Fibroblast of lung (primary cell): ENCODE measurements at places on chromosomes 12 and 14.

DNA sequence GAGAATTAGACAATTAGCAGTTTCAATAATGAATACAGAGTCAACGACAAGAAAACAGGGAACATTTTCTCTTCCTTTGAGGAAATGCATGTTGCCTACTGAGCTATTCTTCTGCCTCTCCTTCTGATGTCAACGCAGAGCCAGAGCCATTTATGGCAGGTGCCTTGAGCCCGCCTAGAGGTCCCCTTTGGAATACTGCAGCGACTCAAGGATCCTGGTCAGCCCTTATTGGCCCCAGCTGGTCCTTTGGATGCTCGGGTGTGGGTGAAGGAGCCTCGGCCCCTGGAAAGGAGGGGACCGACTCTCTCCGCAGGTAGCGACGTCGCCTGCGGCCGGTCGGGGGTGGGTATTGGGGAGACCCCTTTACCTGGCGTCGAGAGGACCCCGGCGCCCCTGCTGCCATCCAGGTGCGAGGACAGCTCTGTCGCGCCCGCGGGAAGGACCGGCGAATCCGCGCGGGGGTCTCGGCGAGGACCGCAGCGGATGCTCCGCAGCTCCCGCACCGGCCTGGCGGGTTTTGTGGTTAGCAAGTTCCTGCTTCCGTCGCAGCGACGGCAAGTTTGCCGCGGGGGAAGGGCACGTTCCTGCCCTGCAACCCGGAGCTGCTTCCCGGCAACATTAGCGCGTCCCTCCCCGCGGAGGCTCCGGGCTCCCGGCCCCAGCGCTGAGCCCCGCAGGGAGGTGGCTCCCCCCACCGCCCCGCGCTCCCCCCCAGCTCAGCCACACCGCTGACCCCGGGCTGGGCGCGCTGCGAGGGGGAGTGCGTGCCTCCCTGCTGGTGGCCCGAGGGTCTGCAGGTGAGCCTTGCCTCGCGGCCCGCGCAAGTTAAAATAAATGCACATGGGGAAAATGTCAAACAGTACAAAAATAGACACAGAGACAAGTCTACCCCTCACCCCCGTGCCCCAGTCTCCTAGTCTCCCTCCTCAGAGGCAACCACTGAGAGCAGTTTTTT lies at the start of gene MANSC1:
MANSC1 (minus strand) TSS at position 532 of the 955 bp plus-strand sequence. CDS start 6,928 bp downstream, outside the sequence.
- peak; percentile 41 for DNase-seq

- DNase-seq = no peak
Observed at GRCh38 chr12:49549735-49550692, 11.2 kb downstream of the KCNH3 start.

DNA sequence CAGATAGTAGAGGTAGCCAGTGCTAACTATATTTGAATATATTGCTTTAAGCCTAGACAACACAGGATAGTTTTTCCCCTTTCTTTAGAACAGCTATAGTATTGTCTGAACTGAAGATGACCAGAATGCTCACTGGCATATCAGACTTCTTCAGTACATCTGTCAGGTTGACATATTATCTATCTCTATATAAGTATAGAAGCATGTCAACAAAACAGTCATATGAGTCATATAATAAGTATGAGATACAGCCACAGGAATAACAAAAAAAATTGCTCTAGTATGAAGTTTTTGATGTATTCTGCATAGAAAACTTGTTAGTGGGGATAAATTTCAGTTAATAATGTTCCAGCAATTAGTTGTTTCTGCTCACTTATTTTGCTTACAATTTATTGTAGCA lies 767.7 kb downstream of the LRFN5 start:
- DNase-seq = no peak

GRCh38 chr12:45339035-45339434 lies 123.1 kb downstream of the ANO6 start:
- no peak for DNase-seq

DNA sequence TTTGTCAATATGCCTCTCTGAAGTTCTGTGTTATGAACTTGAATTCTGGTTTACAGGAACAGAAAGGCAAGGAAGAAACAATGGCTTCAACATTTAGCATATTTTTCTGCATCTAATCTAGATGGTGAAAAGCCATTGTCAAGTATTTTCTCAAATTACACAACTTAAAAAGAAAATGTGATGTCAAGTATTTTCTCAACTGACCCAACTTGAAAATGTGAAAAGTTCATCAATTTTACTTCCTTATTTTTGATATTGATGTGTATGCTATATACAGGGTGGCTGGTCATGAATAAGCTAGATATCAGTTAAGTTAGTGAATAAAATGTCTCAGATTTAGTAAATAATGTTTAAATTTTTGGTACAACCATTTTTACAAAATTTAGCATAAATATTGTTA lies 196.7 kb downstream of the ALX1 start:
- DNase-seq = no peak

DNA sequence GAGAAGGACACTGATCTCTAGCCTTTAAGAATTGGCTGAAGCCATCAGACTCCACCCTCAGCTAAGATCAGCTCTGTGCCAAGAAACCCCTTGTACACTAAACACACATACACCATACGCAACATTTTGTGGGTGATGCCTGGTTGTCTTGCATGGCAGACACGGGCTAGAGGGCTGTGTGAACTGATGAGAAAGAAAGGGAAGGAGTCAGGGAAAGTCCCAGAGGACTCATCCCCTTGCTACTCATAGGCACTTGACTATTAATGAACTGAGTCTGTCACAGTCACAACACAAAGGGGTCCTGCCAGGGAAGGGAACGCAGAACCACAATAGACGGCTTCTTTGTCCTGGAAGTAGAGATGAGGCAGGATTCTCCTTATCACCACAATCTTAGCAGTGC lies 80.8 kb downstream of the EMP1 start:
- DNase-seq = no peak

- no peak for DNase-seq
Observed at GRCh38 chr14:21454843-21455544, 929 bp downstream of the CHD8 start.

- peak; percentile 4 for DNase-seq
Observed at GRCh38 chr12:14999021-14999694, 26.3 kb downstream of the PDE6H start.

DNA sequence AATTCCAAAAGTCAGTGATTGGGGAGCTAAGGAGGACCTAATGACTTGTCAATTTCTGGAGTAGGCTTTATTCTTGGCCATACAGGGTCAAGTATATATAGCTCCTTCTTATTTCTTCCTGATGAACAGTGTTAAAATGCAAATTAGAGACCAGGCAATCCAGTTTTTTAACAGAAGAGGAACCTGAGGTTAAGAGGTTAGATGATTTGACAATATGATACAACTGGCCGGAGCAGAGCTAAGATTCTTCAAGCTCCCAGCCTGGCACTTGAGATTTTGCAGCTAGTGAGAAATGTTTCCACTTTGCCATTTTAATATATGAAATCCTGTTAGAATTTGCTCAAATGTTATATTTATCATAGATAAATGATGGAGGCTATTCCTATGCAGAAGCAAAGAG lies 204.0 kb downstream of the SSPN start:
- no peak for DNase-seq

- no peak for DNase-seq
Observed at GRCh38 chr12:72753571-72753970, 481.4 kb downstream of the TRHDE start.

GRCh38 chr12:116534311-116535121 lies 24.7 kb upstream of the MAP1LC3B2 start:
- DNase-seq = peak; percentile 83

GRCh38 chr14:100994756-100995330 lies 91.3 kb upstream of the RTL1 start:
- no peak for DNase-seq

- no peak for DNase-seq
Observed at GRCh38 chr12:123520567-123521474, 12.7 kb downstream of the RILPL1 start.

DNA sequence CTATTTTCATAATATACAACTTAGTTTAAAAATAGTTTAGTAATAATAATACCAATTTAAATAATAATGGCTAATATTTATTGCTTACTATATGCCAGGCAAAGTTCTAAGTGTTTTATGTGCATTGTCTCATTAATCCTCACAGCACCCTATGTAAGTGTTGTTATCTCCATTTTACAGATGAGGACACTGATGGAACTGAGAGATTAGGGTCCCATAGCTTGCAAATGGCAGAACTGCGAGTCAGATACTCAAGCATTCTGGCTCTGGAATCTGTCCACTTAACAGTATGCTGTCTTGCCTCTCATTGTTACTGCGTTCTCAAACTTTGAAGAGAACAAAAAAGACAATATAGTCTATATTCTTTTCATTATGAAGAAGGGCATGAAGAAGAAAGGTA lies 19.0 kb downstream of the AP5M1 start:
- no peak for DNase-seq

DNA sequence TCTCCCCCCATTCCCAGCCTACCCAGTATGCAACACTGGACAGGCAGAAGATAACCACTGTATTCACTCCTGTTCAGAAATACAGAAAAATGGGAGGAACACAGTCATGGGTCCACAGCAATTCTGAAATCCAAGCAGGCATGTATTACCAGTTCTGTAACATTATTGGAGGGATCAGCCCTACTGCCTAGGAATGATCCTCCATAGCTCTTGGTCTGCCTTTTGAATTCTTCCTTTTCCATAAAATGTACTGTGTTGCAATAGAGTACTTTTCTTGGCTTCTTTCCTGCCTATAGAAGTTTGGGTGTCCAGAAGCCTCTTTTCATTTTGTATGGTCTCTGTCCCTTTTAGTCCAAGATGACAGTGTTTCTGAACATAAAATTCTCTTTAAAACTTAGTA lies 46.5 kb downstream of the SPATS2 start:
- peak; percentile 37 for DNase-seq

DNA sequence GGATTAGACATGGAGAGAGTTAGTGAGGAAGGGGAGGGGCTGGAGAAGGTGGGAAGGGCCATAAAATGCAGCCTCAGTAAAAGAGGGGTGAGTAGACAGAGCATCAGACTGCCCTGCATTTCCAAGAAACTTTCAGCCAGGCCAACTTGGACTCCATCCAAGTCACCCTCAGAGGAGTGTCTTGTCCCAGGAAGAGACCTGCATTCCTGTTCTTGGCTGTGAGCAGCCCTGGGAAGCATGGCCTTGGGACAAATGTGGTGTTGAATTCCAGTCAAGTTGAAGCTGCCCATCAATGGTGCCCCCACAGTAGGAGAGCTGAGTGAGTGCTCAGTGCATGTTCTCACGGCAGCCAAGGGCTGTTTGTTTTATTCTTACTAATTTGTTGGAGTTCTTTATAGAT lies 35.0 kb upstream of the TUNAR start:
- no peak for DNase-seq

GRCh38 chr14:75312341-75312740 lies 33.7 kb downstream of the FOS start:
- DNase-seq = no peak

GRCh38 chr14:81416194-81416952 lies 16.2 kb upstream of the STON2 start:
- DNase-seq = no peak

- DNase-seq = peak; percentile 84
Observed at GRCh38 chr12:57893431-57894353, 47.2 kb upstream of the CTDSP2 start.

GRCh38 chr12:90075685-90076084 lies 367.0 kb upstream of the ATP2B1 start:
- no peak for DNase-seq
